ENCODE measurements at places on chromosomes 16 and 17. TPM values are rescaled to one million over a fixed set of nuclear protein-coding genes. Genes with fewer than 3 reads are reported as not detected.

The SPAG5 gene
- 99.2 TPM for total RNA-seq

The ABCA9 gene
- total RNA-seq = not detected

The TGFB1I1 gene
- total RNA-seq = 56.8 TPM

The FBXW10 gene
- not detected for total RNA-seq

The OR1A1 gene
- not detected for total RNA-seq

The CCL7 gene
- total RNA-seq = not detected

The CDYL2 gene
- total RNA-seq = 8.0 TPM

DNA sequence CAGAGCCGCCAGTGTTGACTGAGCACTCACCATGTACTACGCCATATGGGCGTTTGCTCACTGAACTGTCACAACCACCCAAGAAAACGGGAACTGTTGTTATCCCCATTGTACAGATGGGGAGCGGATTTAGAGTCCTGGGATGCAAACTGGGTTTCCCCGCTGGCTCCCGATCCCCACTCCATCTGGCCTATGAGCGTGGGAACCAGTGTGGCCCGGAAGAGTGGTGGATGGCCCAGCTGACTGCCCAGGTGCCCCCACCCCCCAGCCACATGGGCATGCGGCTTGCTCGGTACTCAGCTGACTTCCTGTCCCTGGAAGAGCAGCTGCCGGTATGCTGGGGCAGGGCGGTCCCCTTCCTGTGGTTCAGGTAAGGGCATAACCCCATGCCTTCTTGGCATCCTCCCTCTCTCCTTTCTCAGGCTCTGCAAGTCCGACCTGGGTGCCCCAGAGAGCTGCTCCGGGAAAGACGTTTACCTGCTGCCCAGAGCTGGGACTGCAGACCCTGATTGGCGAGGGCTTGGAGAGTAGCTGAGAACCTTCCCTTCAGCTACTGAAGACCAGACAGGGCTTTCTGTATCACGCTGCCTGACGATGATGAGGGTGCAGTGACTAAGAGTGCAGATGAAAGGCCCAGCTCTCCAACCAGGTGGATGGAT is 16.2 kb downstream of the SOCS3 start:
- no peak for DNase-seq

- no peak for DNase-seq
These were observed 2.3 kb downstream of the PIEZO1 start for GRCh38 chr16:88782454-88783390.

GRCh38 chr17:50386510-50386909 is 10.8 kb downstream of the LRRC59 start:
- DNase-seq = no peak

GRCh38 chr16:11194913-11195312 is 61.1 kb downstream of the SOCS1 start:
- DNase-seq = no peak

DNA sequence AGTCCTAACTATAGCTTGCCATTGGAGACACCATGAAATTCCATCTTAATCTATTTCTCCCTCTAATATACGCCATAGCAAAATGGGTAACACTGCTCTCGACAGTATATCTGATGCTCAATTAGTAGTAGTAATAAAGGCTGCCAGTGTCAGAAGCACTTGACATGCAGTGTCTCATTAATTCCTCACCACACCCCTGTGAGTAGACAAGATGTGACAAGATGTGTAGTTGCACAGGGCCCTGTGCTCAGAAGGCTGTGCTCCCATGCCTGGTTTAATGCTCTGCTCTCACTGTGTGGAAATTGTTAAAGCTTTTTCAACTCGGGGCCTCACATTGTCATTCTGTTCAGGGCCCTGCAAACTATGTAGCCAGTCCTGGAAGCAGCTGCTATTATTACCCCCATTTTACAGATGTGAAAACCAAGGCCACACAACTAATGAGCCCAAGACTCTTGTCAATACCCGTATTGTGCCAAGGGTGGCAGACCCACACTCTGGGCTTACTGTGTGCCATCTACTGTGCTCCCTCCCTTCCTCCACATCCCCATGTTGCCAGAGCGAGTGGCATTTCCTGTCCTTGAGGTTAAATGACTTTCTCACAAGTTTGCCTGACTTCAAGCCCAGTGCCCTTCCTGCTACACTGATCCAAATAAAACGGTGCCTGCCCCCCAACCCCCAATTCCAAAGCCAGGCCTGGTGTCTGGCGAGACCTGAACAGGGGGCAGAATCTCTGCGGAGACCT is 287.3 kb upstream of the CCL2 start:
- DNase-seq = no peak

DNA sequence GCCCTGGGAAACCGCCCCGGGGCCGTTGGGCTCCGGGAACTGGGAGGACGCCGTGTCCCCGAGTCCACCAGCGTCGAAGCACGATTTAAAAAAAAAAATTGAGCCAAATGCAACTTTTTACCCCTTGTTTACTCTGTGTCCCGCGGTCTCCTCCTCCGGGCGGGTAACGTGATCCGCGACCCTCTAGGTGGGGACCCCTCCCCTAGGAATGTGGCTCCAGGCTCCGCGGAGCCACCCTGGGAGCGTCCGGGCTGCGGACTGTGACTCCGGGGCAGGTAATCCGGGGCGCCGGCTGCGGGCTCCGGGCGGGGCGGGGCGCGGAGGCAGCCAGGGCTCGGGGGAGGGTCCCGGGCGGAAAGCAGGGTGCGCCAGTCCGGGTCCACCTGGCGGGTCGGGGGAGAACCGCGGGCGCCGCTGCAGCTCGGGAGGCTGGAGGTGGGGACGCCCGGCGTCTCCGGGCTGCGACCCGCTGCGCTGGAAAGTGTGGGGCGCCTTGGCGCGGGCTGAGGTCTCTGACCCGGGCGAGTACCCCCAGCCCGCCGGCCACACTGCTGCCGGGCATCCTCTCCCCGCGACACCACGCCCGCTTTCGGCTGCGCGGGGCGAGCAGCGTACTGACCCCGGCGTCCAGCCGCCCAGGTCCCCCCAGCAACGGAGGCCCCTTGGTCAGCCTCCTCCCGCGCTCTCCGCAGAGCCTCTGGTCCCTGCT is 852 bp upstream of the HELZ start:
- DNase-seq = no peak

DNA sequence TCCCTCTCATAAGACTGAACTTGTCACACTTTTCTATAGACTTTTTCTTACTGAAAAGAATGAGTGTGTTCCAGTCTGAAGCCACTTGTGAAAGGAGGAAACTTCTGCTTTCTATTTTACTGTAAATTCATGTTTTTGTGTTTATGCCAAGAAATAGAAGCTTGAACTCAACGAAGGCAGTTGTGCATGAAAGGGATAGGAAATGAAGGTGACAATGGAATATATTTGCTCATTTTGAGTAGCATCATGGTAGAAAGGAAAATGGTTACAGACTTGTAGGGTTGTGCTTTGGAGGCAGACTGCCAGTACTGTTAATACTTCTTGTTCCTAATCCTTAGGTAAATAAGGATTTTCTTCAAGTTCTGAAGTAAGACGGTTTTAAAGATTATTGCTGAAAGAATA is 8.1 kb downstream of the CLTC start:
- no peak for DNase-seq

- no peak for DNase-seq
These were observed 304.5 kb downstream of the HAPSTR1 start for GRCh38 chr16:9395958-9396359.

- DNase-seq = peak; percentile 59
These were observed 30.3 kb upstream of the CDC42EP4 start for GRCh38 chr17:73342050-73342522.

GRCh38 chr16:67474551-67475455 is 6.2 kb downstream of the ATP6V0D1 start:
- DNase-seq = no peak

DNA sequence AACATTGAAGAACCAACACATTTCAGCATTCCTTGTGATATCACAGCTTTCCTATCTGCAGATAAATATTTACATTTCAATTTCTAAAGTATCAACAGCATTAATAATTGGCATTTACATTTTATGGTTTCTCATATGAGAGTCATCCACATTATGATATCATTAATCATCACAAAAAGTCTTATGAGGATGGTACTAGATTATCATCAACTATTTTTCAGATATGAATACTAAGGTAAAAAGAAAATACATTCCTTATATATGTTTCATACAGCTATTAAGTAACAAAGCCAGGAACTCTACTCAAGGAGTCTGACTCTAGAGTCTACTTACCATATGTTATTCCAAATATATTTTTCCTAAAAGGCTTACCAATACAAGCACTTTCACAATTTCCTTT is 40.7 kb downstream of the ABCA5 start:
- no peak for DNase-seq

DNA sequence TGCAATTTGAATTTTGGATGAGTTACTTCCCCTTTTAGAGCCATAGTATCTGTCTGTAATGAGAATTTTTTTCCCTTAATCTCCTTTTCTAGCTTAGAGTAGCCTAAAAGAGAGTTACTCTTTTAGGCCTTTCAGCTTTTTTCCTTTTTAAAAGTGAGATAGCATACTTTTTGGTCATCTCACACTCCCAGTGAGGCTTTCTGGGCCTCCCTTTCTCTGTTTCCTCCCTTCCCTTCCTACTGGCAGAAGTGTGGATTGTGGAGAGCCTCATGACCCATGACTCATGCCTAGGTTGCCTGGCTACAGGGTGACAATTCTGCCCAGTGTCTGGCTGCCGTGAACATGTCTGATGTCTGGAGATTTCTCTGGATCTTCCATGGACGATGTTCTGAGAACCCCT is 15.2 kb downstream of the KRT23 start:
- peak; percentile 74 for DNase-seq

- peak; percentile 51 for DNase-seq
These were observed 43.7 kb upstream of the GOSR1 start for GRCh38 chr17:30433514-30433913.

GRCh38 chr16:71412270-71413160 is 29.3 kb downstream of the TLE7 start:
- DNase-seq = peak; percentile 29

DNA sequence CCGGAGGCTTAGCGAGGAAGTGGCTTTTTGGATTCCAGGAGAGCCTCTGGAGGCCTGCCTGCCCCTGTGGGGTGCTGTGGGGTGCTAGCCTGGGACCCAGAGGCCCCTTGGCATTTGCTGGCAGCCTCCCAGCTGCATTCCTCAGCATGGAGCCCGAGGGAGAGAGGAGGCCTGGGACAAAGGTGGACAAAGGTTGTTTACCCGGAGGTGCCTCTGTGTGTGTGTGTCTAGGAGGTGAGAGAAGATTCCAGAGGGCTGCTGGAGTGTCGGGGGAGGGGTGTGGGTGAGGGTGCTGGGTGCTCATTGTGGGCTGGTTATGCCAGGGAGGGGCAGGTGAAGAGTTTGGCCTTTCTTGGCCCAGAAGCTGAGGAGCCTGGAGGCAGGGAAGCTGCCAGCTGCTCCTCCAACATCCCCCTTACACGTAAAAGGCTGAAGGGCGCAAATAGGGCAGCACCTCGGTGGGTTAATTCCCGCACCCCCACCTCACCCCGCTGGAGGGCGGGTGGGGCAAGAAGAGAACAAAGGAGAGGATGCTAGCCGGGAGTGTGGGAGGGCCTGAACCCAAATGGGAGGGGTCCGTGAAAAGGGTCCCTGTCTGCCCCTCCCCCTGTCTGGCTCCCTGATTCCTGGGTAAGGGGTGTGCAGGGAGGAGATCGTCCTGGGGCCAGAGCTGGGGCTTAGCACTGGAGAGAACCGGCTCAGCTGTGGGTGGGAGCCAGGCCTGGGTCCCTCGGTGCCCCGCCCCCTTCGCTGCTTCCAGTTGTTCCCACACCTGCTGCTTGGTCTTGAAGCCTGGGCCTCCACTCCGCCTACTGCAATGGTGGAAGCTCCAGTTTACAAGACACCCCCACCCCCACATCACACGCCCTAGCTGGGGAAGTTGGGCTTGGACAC is 9.9 kb downstream of the HEXIM2 start:
- DNase-seq = no peak

- no peak for DNase-seq
These were observed 104.7 kb downstream of the PITPNC1 start for GRCh38 chr17:67481808-67482207.
